HuH-7.5 (cell line): ENCODE measurements at places on chromosomes 13 and 19.

DNA sequence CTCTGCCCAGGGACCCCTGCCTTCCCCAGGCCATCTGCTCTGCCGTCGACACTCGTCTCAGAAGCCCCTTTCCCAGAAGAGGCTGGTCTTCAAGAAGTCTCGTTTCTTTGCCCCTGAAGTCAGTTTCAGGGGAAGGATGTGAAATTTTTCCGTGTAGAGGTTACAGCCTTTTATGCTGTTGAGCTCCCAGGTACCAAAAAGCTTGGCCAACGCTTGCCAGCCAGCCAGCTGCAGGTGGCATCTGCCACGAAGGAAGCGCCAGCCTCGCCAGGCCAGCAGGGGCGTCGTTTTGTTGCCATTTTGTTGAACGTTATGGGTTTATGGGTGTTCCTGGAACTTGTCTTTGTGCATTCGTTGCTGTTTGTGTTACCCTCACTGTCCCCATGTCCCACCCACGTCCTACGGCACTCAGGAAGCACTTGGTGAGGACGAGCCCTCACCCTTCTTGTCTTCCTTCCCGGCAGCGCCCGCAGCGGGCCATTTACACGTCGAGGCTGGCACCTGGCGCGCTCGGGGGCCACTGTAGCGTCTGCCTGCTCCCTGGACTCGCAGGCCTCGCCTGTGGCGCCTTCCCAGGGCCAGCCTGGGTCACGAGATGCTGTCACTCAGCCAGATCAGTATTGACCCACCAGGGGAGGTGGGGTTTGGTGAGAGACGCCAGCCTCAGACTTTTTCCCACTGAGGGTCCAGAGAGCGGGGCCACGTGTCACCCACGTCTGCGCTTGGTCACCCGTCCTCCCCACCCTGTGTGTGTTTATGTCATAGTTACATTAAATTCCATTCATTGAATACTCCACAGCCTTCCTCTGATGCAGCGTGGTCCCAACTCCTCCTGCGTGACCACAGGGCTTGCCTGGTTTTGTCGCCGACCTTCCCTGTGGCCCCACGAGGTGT is 37.1 kb downstream of the AP1M1 start:
- DNase-seq = no peak

DNA sequence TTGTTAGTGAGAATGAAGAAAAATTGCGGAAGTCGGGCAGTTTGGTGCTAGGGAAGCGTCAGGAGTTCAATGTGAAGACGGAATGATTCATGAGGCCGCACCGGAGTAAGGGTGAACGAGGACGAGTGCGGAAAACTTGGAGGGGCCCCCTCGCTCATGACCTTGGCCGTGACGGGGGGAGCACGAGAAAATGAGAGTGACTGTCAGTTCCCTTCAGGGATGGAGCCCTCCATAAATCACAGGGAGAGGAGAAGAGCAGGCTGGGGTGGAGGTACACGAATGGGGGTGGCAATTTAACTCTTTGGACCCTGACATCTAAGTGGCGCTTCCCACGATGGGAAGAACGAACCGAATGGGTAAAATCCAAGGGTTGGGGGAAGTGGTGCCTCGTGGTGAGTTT is 486.4 kb downstream of the TSHZ3 start:
- DNase-seq = no peak

GRCh38 chr13:102928941-102929675 is 83.3 kb downstream of the ERCC5 start:
- no peak for DNase-seq

GRCh38 chr19:10471909-10472308 is 31.2 kb downstream of the KEAP1 start:
- DNase-seq = peak; percentile 66

- DNase-seq = peak; percentile 41
Observed at GRCh38 chr13:99656092-99656745, 154.9 kb downstream of the TM9SF2 start.

DNA sequence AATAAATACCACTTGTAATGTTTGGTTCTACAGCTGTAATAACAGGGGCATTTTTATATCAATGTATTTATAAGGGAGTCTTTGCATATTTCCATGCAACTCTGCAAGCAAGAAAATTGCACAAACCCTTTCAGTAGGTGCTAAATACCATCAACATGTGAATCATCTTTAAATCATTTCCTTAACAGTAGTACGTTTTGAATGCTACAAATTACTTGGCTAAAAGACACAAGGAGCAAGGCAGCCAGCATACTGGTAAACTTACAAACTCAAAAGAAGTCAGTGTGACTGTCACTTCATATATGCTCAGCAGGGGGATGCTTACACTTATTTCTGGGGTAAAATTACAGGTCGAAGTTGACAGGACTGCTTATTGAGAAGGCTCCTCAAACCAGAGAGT is 402.4 kb downstream of the EFNB2 start:
- DNase-seq = no peak

DNA sequence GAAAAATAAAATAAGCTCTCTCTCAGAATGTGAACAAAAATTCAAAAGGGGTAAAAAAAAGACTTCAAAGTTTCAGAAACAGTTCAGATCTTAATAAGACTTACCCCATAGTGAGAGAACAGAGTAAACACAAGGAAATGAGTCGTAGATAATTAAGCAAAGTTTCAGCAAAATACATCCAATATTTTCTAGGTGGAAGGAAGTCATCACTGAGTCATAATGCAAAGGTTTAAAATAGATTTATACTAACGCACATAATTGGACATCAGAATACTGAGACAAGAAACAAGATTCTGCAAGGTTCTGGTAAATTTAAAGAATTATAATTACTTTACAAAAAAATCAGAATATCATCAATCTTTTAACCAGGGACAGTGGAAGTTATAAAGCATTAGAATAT is 1370.7 kb upstream of the ATXN8OS start:
- DNase-seq = no peak

- no peak for DNase-seq
Observed at GRCh38 chr13:108121406-108121805, 93.9 kb downstream of the LIG4 start.

GRCh38 chr19:38862321-38863059 is 12.7 kb upstream of the HNRNPL start:
- DNase-seq = no peak

DNA sequence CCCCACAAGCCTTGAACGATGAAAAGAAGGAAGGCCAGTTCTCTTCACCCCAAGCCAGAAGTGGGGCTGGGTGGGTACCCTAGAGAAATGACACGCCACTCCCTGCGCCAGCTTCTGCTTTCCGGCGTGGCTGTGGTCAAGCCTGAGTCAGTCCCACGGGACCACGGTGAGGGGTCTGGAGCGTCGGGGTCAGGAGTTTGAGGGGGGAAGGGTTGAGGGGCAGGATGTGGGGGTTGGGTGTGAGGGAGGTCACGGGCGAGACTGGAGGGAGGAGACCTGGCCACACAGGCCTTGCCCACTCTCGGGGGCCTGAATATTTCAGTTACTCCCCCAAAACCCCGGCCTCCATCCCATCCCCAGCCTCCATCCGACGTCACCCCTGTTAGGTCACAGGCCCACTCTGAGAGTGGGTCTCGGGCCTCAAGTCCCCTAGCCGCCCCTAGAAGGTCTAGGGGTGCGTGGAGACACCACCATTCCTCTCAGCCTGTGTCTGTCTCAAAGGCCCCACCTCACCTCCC is 500 bp upstream of the IFI30 start:
- DNase-seq = no peak

DNA sequence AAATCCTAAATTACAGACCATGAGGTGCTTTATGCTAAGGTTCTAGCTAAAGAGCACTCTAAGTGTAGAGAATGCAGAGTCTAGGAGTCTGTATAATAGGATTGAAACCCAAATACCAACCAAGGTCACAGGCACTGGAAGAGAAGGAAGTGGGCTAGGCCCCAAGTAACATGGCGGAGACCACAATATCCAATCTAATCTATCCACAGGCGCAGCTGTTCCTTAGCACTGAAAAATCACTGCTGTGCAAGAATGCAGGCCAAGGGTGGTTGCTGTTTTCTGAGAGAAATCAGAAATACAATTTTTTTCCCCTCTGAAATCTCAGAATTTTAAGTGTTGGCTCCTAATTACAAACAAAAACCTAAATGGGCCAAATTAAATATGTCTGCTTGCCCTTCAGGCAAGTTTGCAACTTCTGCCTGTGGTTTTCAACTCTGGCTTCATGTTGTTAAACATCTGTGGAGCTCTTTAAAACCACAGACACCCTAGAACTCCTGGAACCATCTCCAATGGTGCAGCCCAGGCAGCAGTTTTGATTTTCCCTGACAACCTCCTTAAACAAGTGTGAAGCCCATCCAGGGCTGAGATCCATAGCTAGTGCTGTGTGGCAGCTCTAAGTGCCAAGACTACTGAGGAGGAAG is 6.1 kb downstream of the RANBP3 start:
- no peak for DNase-seq

- DNase-seq = no peak
Observed at GRCh38 chr19:42277821-42278451, 8.9 kb downstream of the CIC start.

GRCh38 chr13:48579165-48579918 is 46.5 kb upstream of the RCBTB2 start:
- DNase-seq = no peak

DNA sequence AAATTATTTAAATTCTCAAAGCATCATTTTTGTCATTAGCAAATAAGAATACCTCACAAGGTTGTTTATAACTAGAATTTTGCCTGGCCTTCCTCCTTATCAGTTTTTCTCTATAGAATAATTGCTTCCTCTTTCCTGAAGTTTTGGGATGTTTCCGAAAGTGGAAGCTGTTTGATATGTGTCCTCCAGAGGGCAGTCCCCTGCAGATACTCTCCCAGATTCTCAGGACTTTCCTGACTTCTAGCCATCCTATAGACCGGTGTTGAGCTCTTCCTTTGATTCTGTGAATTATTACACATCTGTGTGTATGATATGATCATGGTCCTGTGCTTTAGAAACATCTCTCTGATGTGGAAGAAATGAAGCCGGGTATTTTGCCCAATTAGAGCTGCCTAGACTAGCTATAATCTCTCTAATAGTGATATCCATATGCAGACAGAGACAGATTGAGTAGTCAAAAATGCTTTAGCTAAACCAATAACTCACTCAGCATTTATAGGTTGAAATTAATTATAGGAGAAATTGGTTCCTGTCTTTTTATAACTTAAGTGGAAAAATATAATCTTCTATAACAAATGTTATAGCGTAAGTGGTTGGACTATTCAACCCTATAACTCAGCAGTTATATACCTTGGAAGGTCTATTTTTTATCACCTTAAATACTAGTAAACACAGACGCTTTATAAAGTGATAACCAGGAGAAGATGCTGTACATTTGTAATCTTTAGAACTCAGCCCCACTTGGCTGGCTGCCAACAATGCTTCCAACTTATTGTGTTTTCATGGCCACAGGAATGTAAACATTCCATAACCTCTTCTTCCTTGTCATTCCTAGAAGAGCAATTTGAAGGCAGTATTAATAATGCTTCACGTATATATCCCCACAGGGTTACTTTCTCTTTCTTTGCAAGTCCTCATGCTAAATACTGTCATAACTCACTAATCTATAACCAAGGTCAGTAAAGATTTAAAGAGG is 201.0 kb upstream of the RXFP2 start:
- DNase-seq = peak; percentile 9

DNA sequence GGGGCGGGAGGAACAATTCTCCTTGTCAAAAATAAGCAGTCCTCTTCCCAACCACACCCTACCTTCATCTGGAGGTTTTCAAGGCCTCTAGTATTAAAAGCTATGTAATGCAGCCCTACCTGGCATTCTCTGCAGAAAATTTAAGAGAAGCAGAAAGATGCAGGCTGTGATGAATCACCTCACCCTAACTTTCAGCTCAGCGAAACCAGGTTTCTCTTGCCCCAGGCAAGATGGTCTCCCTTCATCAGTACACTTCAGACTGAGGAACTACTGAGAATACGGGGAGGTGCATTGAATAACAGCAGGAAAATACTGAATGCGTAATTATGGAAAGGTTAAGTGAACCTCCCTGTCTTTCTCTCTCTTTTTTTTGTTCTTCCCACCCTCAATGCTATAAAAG is 437.6 kb upstream of the KLF12 start:
- no peak for DNase-seq

DNA sequence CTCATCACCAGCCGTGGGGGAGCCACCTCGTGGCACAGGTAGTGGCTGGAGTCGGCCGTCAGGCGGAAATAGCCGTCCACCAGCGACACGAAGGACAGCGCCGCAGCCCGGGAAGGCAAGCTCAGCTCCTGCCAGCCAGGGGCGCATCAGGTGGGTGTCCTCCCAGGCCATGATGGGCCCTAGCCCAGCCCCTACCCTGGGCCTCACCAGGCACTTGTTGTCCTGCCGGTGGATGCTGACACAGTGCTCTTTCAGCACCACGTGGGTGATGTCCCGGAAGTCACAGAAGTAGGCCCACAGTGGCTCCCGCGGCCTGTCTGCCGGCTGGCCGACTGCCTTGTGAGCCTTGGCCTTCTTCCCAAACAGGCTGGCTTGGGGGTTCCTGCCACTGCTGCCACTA is 15.7 kb downstream of the TYK2 start:
- DNase-seq = no peak

- no peak for DNase-seq
Observed at GRCh38 chr19:3025549-3025886, 3.6 kb downstream of the TLE2 start.

DNA sequence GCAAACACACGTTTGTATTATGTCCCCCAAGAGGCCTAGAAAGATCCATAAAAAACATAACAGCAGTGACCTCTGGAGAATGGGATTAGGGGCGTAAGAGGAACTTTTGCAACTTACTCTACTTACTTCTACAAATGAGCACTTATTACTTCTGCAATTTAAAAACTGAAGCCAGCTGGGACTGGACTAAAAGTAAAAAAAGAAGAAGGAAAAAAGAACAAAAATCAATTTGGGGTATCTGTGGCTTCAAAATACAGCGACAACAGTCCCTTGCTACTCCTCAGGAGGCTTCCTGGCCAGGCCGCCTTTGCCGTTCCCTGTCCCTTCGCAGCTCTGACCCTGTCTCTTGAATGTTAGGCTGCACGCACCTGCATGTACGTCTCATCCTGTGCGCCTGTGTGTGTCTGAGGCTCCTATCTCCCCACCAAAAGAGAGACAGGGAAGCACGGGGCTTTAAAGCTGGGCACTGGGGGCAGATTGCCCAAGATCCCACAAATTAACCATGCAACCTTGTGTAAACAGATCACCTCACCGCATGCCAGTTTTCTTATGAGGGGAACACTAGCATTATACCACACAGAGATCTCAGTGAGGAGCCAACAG is 12.1 kb upstream of the FKRP start:
- DNase-seq = no peak

GRCh38 chr19:54162241-54162805 is 2.8 kb upstream of the LENG1 start:
- no peak for DNase-seq

DNA sequence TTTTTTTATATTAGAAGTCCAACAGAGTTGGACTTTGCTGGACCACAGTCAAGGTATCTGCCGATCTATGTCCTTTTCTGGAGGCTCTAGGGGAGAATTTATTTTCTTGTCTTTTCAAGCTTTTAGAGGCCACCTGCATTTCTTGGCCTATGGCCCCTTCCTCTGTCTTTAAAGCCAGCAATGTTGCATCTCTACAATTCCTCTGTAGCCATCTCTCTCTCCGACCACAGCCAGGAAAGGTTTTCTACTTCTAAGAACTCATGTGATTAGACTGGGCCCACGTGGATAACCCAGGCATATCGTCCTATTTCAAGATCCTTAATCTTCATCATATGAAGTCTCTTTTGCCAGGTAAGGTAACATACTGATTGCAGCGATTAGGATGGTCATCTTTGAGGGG is 43.5 kb upstream of the RGCC start:
- no peak for DNase-seq

GRCh38 chr13:20451397-20451796 is 74.3 kb downstream of the CRYL1 start:
- no peak for DNase-seq

GRCh38 chr13:73665261-73665660 is 468.9 kb downstream of the KLF12 start:
- no peak for DNase-seq
